ENCODE measurements at places on chromosomes 5 and 9. TPM values are rescaled to one million over a fixed set of nuclear protein-coding genes. Genes with fewer than 3 reads are reported as not detected.

Gene UQCRQ
- 177 TPM for polyA plus RNA-seq

Gene FOXI1
- polyA plus RNA-seq, result not detected

Gene MZB1
- 1.0 TPM for polyA plus RNA-seq

Gene ZNF484
- polyA plus RNA-seq, result 4.9 TPM

- DNase-seq, result no peak
Observed at GRCh38 chr9:135905380-135906258, 1.7 kb downstream of the CAMSAP1 start.

GRCh38 chr5:145958436-145958835 is 22.1 kb downstream of the SH3RF2 start:
- no peak for DNase-seq

GRCh38 chr5:142248853-142249462 is 75.9 kb downstream of the SPRY4 start:
- DNase-seq, result peak; percentile 84

DNA sequence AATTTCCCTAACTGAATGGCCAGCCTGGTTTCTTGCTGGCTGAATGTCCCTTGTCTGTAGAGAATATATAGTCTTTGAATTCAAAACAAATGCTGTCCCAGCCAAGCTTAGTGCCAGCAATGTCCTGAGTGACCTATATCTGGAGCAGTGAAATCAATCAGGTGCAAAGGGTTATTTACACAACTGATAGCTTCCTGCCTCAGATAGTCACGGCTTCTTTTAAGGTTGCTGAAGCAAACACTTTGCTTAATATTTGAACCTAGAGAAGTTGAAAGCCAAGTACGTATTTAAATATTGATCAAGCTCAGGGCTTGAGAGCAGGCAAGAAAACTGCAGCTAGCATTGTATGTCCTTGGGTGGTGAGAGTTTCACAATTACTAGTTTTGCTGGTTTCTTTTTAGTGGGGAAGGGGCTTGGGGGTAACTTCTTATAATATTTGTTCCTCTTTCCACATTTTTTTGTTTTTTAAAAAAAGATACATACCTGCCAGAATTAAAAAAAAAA is 2.0 kb upstream of the ARHGEF28 start:
- no peak for DNase-seq

GRCh38 chr5:14265570-14265969 is 122.4 kb downstream of the TRIO start:
- DNase-seq, result no peak

DNA sequence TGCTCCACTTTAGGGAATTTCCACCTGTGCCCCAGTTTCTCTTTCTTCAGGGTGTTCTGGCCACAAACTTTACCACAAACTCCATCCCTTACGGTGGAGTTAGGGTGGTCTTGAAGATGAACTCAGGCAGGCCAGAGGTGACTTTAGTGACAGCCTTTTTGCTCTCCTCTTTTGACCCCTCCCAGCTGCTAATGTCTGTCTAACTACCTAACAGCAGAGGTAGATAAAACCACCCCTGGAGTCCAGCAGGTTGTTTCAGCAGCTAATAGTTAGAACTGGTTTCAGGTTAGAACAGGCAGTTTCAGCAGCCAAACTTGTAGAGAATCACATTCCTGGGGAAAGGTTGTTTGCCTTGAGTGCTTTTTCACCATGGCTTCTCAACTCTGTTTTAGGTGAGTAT is 971.3 kb upstream of the CDH18 start:
- no peak for DNase-seq

GRCh38 chr5:89071941-89072331 is 189.0 kb upstream of the MEF2C start:
- no peak for DNase-seq

- no peak for DNase-seq
Observed at GRCh38 chr9:130060296-130060695, 6.6 kb downstream of the GPR107 start.

DNA sequence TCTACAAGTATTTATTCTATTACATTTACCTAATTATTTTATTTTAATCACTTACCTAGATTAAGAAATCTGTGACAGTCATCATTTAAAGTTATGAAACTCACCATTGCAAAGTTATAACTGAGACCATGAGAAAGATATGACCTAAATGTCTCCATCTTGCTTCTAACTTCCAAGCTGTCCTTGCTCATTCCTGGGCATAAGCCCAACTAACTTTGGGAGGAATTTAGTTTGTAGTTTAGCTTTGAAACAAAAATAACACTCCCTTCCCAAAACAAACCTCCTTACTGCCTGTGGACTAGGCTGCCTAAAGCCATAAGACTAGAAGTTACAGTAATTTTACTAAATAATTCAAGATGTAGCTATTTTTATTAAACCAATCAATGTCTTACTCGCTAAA is 195.6 kb upstream of the RAI14 start:
- no peak for DNase-seq

DNA sequence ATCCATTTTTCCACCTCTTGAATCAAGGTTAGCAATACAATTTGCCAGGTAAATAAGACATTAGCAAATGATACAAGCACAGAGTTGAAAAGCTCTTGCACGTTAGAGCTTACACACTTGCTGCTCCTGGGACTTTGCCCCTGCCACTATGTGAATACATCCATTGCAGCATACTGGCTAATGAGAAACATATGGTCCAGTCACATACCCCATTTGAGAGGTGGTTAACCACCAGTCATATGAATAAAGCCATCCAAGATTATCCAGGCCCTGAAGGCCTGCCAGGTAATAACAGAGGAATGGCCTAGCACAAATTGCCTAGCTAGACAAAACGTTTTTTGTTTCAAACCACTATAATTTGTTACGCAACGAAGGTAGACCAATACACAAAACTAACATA is 45.8 kb upstream of the FTMT start:
- no peak for DNase-seq

GRCh38 chr9:99623780-99624364 is 197.8 kb upstream of the NR4A3 start:
- no peak for DNase-seq

All from muscle of back (tissue), 13 donors.